ENCODE measurements at places on chromosomes 3 and 15.
A peak's percentile ranks its signal among the peaks of the same experiment; 100 is the strongest.

DNA sequence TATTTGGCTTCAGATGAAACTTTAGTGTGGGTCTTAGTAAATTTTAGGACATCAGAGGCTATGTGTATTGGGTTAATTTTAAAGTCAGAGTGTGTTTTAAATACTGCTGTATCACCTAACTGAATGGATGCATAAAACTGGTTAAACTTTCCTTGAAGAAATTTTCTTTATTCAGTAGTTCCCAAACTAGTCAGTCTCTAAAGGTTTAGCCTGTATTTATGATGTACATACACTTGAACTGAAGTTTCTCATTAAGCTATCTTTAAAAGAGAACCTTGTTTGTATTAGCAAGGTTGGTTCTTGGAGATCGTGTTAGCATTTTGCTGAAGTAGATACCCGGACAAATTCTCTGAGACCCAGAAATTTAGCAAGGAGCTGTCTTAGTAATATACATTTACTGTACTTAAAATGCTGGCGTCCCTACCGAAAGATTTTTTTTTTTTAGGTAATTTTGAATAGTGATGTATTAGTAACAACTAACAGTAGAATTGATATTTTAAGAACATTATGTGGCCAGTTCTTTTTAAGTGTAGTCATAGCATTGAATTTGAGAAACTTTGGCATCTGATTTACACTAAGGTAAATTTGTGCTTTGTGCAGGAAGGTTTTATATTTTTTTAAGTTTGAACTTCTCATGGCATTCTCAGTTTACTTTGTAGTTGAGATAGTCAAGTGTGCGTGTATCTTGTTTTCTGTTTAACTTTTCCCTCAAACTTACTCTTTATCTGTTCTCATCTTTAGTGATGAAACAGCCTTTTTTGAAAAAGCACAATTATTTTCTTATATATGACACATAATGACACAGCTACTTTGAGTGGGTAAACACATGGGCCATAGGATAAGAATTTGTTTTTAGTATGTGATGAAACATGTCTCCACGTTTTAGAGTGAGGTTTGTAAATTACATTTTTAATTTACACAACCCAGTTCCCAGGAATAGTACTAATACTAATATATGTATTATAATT is 2.9 kb downstream of the DIPK2A start:
- DNase-seq, result no peak

DNA sequence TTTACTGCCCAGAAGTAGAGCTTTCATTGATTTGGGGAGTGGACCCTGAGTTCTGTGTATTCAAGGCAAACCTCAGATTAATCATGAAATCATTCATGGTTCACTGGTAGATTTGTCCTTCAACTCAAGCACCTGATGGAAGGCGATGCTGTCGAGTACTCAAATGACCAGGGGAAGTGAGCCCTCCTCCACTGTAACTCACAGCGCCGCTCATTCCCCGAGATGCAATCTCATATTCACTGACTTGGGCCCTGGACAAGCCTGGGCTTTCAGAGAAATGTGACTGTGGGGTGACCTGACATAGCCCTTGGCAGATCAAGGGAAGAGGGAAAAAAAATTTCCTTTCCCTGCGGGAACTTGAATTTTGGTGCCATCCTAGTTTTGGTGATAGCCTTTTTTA is 156.7 kb upstream of the BHLHE40 start:
- DNase-seq, result no peak

DNA sequence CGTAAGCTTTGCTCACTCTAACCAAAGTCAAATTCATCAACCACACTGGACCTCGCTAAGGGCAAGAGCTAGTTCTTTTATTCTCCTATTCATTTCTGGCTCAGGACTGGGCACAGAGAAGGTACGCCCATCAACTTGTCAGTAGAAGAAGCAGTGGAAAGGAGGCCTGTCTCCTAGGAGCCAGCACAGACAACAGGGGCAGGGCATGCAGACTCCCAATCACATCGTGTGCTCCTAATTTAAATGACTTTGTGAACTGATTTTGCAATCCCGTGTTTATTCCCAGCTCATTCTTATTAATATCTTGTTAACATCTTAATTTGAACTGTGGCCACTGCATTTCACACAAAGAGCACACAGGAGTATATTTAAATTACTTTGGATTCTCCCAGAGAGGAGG is 161.1 kb upstream of the BCL6 start:
- DNase-seq, result no peak

GRCh38 chr15:88131937-88132336 is 124.6 kb downstream of the NTRK3 start:
- no peak for DNase-seq

GRCh38 chr15:78324144-78324543 is 16.0 kb upstream of the CRABP1 start:
- no peak for DNase-seq

- no peak for DNase-seq
Measured at GRCh38 chr3:182909318-182910040, 70.9 kb downstream of the DCUN1D1 start.

DNA sequence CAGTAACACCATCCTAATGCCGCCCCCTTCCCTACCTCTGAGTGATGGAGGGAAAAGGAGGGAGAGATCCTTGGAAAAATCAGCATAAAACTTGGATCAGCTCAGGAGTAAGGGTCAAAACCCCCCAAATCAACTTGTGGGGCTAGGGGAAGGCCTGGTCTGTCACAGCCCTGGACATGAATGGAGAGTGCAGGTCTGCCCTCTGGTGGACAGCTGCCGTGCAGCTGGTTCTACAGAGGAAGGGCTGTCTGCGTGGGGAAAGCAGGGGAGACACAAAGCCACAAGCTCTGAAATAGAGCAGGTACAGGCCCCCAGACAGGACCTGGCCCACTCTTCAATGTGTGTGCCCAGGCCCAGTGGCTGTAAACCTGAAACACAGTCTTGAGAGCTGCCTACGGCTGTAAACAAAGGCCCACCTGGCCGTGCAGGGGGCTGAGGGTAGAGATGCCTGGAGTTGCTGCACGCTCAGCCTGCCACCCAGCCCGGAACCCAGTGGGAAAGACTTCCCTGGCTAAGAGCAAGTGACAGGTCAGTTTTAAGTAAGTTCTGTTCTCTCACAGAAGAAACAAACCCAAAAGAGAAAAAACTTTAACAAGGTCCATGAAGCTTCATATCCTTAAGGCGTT is 16.4 kb downstream of the CLK3 start:
- peak; percentile 80 for DNase-seq

DNA sequence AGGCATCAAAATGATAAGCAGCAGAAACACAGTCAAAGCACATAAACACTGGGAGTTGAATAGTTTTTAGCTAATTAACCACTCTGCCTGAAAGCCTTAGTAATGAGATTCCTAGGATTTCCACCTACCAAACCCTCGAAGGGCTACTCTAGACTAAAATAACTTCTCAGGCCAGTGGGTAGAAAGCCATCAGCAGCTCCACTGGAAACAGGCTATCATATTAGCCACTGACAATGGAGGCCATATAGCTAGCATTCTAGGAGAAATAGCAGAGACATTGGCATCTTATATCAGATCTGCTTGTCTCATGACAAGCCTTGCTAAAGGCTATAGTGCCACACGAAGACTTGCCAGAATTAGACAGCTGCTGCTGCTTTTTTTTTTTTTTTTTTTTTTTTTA is 4.5 kb upstream of the CAPN3 start:
- no peak for DNase-seq

GRCh38 chr3:128740621-128741020 is 14.6 kb downstream of the RAB7A start:
- DNase-seq, result no peak

Data from BE2C (cell line).